ENCODE measurements at places on chromosomes 7 and 10.

DNA sequence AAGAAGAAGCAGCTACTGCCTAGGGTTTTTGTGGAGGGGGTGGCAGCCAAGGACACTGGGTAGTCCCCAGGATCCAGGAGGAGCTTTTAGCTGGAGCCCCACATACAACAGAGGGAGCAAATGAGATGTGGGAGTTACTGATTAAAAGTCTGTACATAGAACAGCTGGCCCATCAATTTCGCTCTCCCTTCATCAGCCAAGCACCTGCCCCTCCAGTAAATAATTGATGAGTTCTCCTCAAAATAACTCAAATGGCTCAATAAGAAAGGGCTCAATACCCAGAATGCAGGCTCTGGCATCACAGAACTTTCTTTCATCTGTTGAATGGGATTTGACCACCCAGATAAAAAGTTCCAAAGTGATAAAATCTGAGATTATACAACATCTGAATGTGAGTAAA is 15.1 kb upstream of the WNT8B start:
- no peak for DNase-seq

DNA sequence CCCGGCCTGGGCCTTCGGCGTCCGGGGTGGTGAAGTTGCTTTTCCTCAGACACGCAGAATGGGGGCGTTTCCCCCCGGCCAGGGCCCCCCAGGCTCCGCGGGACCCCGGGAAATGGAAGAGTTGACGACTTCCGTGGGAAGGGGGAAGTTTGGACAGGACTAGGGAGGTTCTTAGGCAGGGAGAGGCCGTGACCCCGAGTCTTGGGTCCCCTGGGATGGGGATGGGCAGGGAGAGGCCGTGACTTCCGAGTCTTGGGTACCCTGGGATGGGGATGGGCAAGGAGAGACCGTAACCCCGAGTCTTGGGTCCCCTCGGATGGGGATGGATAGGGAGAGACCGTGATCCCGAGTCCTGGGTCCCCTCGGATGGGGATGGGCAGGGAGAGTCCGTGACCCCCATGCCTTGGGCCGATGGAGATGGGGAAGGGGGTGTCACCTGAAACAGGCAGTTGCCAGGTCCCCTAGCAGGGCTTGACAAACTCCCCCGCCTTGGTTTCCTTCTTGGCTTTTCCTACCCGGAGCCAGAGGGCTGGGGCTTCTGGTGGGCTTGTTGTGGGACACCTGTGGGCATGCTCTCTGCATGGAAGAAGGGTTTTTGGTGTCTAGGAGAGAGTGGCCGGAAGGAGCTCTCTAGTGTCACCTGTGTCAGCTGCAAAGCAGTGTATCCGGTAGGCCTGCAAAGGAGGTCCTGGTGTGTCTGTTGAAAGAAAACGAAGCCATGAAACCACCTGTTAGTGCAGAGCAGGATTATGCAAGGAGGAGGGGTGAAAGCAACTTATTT is 1.1 kb downstream of the TRRAP start:
- DNase-seq = peak; percentile 58

DNA sequence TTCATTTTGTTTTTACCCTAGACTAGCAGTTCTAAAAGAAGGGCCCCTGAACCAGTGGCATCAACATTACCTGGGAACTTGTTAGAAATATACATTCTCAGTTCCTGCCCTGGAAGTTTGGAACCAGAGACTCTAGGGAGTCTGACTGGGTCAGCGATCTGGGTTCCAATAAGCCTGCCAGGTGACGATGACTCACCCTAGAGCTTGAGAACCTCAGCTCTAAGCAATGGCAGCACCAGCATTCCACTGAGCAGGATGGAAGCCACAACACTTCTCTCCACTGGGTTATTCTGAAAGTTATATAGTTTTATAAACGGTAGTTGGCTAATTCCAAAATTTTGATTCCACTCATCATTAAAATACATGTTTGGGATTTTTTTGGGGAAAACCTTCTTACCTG is 97.0 kb upstream of the AMPH start:
- no peak for DNase-seq

DNA sequence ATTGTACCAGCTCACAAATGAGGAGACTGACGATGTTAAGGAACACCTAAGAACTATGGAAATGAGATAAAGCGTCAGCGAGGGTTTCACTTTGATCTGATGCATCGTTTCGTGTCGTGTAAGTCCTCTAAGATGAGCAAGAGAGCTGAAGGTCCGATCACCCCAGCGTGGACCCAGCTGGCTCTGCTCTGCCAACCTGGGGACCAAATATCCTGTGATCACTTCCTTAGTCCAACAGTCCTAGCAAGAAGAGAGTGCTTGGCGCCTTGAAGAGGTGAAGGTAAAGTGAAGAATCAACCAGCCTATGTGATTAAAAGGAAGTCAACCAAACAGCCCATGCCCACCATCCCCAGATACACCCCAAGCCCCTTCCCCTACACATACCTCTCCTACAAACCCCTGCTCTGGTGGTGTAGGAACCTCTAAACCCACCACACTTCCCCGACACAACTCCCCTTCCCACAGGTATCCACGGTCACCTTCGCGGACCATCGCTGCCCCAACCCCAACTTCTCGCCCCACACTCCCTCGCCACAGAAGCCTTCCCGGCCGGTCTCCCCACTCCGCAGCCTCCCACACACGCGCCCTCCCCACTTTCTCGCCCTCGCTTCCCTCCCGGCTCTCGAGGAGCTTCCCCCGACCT is 722 bp downstream of the UPF2 start:
- DNase-seq = peak; percentile 36

- peak; percentile 62 for DNase-seq
These were observed 1.7 kb downstream of the TRIM8 start for GRCh38 chr10:102645741-102646609.

DNA sequence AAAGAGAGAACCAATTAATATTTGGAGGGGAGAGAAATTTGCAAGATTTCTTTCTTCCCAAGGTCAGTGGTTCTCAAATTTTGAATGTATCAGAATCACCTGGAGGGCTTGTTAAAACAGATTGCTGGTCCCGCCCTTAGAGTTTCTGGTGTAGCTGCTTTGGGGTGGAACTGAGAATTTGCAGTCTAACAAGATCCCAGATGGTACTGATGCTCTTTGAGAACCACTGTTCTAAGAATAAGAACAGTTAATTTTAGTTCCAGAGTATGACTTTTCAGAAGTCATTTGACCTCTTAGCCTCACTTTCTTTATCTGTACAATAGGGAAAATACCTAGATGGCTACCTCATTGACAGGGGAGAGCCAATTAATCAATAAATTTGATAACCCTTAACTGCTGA is 161.6 kb downstream of the PRKG1 start:
- no peak for DNase-seq

DNA sequence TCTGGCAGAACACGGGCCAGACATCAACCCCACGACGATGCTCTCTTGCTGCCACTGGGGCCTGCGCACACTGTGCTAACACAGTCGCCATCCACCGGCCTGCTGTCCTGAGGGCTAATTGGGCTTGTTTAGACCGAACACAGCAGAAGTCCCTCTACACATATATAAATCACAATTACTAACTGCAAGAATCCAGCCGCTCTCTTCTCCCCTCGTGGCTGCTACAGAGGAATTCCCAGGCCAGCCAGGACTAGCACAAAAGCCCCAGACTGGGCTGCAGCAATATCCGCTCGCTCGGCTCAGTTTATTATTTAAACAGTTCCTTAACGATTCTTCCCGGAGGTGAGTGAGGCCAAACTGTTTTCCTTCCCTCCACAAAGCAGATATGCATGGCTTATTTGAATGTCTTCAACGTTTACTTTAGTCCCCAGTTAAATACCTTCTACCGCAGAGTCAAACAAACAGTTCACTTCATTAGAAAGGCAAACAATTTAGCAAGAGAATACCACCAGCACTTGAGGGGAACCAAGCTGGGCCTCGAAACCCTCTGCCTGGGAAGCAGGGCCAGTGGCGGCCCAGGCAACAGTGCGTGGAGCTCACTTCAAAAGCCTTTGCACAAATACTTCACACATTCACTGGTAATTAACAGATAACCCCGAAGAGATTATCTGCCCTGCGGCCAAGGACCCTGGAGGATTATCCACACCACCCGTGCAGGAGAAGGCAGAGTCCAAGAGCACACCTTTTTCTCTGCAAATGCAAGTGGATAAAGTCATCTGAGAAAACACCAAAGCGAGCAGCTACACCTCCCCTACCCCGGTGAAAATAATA is 145.3 kb downstream of the GLI3 start:
- no peak for DNase-seq

DNA sequence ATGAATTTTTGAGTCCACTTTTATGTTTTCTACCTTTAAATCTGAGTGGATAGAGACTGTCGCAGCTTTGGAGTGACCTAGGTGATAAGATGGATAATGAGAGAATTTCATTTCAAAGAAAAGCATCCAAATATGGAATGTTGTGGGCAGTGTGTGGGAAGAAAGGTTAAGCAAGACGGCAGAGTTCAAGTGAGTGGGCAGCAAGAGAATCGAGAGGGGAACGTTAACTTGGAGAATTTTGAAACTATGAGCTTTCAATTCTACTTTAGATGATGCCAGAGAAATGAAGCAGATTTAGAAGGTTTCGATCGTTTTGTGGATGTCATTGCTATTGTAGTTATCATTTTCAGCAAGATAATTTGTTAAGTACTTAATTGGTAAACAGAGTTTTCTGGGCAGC is 73.0 kb downstream of the XRCC2 start:
- no peak for DNase-seq

DNA sequence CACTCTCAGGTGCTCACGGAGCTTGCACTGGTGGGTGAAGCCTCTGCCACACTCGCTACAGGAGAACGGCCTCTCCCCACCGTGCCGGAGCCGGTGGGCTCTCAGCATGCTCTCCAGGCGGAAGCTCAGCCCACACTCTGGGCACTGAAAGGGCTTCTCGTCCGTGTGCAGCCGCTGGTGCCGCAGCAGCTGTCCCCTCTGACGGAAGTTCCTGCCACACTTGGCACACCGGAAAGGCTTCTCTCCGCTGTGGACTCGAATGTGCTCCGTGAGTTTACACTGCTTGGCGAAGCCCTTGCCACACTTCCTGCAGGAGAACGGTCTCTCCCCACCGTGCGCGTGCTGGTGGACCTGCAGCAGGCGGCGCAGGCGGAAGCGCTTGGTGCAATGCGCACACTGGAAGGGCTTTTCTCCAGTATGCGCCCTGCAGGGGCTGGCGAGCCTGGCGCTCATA is 19.3 kb downstream of the ZNF786 start:
- DNase-seq = no peak

DNA sequence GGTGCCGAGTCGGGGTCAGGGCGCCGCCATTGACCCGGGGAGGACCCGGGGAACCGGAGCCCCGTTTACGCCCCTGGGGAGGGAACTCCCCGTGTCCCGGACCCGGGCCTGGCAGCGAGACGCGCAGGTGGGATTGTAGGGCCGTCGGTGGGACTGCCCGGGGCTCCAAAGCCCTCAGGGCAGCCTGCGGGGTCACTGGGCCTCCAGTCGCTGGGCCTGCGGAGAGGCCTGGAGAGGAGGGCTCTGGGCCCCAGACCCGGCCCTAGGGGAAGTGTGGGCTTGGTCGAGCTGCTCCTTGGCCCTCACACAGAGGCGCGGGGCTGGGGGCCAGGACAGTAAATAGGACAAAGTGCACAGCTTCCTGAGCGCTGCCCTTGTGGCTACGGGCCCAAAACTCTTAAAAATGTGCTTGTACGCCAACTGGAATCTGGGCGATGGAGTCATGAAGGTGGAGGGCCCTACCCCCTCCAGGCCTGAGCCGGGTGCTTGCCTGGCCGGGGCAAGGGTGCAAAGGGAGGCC is 657 bp downstream of the ECHDC3 start:
- DNase-seq = no peak

- no peak for DNase-seq
These were observed 4.6 kb downstream of the FZD8 start for GRCh38 chr10:35637462-35637861.

DNA sequence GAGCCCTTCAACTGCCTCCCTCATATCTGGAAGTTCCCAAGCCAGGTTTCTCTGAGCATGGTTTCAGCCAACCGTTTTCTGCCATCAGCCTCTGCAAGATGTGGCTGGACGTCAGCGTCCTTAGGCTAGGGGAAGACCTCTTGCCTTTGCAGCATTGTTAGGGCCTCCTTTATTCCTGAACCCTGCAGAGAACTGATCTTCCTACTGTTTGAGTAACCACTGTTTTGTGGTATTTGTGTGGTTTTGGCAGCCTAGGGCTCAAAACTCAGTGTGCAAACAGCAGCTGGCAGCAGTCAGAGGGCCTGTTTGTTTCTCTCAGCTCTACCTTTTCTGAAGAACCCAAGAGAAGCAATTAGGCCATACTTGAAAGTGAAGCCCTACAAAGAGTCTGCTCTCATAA is 83.4 kb upstream of the SEMA3E start:
- DNase-seq = peak; percentile 14

DNA sequence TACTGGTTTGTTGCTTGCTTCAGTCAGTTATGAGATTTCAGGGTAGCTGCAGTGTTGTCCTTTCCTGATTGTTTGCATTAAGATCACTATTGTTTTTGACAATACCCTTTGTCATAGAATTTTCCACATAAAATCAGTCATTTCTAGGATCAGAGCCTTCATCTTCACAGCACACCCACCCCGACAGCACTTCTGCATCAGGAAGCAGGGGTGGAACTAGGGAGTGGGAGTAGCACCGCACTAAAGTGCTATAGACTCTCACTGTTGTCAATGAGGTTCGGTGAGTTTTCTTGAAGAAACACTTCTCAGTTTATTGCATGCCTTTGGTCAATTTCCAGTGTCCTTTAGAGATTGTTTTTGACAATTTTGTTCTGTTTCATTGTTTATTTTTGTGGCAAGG is 632.5 kb downstream of the AUTS2 start:
- DNase-seq = no peak

DNA sequence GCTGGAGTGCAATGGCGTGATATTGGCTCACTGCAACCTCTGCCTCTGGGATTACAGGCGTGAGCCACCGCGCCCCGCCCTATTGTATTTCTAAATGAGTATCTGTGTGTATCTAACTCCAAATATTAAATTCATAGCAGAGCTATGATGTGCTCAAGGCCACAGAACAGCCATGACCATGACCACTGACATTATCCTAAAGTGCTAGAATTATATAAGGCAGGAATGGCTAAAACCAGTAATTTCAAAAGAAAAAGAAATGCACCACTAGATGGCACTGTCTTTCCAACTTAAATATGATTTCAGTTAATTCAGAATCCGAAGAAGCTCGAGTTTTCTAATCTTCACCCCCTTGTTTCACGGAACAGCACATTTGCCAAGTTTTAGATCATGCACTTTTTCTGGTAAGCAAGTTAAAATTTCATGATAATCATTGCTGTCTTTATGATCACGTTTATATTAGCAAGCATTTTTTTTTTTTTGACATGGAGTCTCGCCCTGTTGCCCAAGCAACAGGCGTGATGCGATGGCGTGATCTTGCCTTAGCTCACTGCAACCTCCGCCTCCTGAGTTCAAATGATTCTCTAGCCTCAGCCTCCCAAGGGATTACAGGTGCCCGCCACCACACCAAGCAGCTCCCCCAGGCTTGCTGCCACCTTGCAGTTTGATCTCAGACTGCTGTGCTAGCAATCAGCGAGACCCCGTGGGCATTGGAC is 65.3 kb downstream of the OR13A1 start:
- DNase-seq = peak; percentile 52

Data from NCI-H146 (cell line).